HAP-1 (cell line): ENCODE measurements at places on chromosomes 1 and 21.

DNA sequence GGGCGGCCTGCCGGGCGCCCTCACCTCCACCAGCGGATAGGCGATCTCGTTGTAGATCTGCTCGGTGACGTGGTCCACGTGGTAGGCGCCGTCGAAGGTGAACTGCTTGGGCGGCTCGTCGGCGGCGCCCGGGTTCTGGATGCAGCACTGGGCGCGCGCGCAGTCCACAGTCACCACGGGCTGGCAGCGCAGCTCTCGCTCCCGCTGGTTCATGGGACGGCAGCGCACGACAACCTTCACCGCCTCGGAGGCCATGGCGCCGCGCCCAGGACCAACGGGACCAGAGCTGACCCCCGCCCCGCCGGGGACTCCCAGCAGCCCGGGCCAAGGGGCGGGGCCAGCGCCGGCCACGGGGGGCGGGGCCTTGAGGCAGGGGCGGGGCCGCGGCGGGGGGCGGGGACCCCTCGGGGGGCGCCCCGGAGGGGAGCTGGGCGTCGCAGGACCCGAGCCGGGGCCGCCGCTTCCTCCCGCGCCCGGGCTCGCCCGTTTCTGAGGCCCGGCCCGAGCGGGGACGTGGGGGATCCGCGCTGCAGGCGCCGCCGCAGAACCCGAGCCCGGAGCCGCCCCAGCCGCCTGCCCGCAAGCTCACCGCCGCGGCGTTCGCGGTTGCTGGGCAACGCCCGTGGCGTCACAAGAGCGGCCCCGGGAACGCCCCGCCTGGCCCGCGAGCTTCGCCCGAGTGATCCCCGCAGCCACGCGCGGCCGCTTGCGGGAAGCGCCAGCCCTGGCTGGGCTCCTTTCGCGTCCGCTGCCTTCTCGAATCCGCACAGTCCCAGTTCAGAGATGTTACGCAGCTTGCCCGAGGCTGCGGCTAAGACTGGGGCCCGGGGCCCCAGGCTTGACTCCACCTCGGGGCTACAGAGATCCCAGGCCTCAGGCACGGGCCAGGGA, at the start of gene KIF17:
TSS of gene KIF17 (minus strand) at position 556 of the 891 bp plus-strand sequence. CDS start at position 255, 301 bp downstream.
- DNase-seq = peak; percentile 83

DNA sequence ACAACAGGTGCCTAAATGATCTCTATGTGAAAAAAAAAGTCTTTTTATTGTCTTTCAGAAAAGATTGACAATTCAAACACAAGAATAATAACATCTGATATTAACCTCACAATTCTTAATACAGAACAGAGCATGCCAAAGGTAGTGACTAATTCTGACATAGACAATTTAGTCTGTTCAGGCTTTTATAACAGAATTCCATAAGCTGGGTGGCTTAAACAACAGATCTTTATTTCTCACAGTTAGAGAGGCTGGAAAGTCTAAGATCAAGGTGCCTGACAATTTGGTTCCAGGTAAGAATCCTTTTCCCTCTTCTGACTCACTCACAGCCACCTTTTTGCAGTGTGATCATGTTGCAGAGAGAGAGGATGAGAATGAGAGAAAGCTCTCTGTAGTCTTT, 27.0 kb downstream of the DPYD start:
- no peak for DNase-seq

GRCh38 chr1:177248258-177248657, 77.5 kb downstream of the BRINP2 start:
- no peak for DNase-seq

DNA sequence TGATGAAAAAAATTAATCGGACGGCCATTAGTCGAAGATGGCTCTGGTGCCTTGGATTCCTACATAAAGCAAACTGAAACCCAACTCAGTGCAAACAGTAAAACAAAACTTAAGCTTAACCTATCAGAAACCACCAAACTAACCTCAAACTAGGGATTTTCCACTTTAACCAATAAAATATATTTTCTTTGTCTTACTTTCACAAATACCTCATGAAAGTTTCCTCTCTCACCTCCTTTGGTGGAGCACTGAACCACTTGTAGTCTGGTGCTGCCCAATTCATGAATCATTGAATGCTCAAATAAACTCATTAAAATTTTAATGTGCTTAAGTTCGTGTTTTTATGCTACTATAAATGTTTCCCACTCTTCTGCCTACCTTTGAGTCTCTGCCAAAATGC, 7.0 kb downstream of the ADORA3 start:
- DNase-seq = no peak

- DNase-seq = no peak
Measured at GRCh38 chr1:175317779-175318178, 125.2 kb upstream of the KIAA0040 start.

- DNase-seq = no peak
Measured at GRCh38 chr1:78373676-78374075, 117.1 kb upstream of the PTGFR start.

DNA sequence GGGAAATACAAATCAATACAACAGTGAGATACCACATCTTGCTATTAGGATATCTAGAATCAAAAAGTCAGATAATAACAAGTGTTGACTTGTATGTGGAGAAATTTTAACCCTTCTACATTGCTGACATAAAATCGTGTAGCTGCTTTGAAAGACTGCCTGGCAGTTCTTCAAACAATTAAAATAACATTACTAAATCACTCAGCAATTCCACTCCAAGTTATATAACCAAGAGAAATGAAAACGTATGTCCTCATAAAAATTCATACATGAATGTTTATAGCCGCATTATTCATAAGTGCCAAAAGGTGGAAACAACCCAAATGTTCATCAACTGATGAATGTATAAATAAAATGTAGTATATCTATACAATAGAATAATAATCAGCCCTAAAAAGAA, 164.6 kb downstream of the RASAL2 start:
- DNase-seq = no peak

DNA sequence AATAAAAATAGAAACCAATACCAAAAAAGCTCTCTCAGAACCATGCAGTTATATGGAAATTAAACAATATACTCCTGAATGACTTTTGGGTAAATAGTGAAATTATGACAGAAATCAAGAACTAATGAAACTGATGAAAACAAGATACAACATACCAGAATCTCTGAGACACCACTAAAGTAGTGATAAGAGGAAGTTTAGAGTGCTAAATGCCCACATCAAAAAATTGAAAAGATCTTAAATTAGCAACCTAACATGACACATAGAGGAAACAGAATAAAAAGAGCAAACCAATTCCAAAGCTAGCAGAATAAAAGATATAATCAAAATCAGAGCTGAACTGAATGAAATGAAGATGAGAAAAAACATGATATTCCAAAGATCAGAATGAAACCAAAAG, 430.9 kb downstream of the LTN1 start:
- DNase-seq = no peak

DNA sequence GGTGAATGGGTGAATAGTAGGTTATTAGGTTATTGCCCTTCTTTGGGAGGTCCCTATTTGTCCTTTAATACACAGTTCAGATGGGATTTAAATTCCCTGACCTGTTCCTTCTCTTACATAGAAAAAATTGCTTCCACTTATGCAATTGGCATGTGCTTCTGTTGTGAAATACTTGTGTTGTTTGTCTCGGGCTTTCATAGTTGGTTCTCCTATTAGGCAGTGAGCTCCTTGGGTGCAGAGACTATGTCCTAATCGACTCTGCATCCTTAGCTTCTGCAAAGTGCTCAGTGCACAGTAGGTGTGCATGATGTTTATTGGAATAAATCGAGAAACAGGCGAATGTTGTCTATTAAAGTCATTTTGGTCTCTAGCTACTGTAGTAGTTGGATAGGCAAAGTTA, 1.3 kb upstream of the PDE4B start:
- DNase-seq = no peak

- no peak for DNase-seq
Measured at GRCh38 chr21:41766883-41767605, at the start of gene RIPK4. TSS of gene RIPK4 (minus strand) at chr21:41767052. CDS start at chr21:41767041, 11 bp downstream.

- no peak for DNase-seq
Measured at GRCh38 chr1:219331424-219331823, 157.7 kb downstream of the LYPLAL1 start.

GRCh38 chr1:38025664-38026063, 13.1 kb downstream of the UTP11 start:
- DNase-seq = no peak

DNA sequence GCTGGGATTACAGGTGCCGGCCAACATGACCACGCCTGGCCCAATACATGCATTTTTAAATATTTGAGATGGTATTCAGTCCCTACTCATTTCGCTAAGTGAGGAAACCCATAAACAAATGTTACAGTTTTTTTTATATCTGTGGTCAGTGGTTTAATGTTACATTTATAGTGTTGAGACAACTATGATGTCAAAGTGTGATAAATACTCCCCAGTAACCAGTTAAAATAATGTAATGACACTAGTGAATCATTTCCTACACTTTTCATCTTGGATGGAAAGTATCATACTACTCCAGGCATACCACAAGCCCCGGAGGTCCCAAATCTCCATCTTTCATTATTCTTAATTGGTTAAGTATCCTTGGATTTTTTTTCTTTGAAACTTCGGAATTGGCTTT, 87.5 kb upstream of the KIF26B start:
- no peak for DNase-seq

DNA sequence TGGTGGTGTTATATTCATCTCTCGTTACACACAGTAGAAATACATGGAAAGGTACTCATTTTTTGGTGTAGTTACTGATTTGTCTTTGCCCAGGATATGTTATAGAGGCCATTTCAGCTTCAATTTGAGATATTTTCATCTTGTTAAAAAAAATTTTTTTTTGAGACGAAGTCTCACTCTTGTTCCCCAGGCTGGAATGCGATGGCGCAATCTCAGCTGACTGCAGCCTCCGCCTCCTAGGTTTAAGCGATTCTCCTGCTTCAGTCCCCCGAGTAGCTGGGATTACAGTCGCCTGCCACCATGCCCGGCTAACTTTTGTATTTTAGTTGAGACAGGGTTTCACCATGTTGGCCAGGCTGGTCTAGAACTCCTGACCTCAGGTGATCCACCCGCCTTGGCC, 19.0 kb downstream of the MORC3 start:
- DNase-seq = no peak

DNA sequence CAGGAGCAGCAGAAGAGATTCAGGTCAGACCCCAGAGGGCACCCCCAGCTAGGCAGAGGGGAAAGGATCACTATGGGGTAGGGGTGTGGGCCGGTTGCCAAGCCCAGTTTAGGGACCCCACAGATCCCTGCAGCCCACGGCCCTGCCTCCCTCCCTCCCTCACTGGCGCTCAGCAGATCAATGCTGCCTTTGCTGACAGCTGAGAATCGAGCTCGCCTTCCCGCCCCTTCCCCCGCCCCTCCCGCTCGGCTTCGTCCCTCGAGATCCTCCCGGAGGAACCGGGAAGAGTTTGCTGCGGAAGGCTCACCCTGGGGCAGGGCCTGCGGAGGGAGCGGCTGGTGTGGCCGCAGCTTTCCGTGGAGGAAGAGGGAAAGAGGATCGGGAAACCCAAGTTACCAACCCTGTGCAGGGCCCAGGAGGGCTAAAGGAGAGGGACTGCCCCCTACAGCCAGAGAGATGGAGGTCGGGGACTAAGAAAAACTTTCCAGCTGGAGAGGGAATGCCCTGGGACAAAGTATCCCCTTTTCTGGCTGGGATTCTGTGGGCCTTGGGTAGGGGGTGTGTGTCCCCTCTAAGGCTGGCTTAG, 1.1 kb upstream of the KCNQ4 start:
- peak; percentile 79 for DNase-seq

DNA sequence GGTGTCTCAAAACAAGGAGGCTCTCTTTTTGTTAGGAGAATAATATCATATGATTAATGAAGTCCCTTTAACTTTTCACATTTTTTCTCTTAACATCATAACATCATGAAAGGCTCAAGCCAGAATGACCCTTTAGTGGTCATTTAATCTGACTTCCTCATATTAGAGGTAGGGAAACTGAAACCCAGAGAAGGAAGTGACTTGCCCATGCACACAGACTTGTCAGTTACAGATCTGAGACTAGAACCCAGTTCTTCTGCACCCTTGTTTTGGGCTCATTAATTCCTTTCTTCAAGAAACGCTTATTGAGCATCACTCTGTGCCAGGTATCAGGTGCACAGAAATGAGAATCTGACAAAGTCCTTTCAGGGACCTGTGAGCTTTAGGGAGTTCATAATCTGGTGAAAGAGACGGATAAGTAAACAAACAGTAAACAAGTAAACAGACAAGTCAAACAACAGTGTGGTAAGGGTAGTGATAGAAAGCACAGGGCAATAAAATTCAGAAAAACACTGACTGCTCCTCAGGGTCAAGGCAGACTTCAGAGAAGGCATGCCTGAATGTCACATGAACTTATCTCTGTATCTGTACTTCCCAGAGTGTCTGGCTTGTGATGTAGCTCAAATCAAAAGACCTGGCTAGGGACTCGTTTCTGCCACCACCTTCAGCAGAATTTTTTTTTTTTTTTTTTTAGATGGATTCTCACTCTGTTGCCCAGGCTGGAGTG, 38.3 kb upstream of the OSBPL9 start:
- DNase-seq = no peak

DNA sequence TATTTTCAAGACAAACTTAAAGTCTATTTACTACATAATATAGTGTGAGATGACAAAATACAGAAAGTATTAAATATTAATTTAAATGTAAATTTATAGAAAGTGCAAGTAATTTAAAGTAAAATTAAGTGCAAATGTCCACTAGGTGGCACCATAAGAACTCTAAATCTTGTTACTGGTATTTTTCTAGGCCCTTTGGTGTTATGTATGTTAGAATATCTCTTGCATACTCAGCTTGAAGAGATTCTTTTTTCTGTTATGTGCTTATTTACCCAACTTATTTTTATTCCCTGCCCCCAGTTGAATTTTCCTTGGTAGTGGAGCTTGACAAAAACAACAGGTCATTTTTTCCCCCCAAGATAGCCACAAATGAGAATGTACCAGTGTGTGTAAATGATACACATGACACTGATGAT, 71.5 kb downstream of the RPS6KC1 start:
- no peak for DNase-seq

GRCh38 chr1:48761411-48761810, 15.3 kb downstream of the BEND5 start:
- no peak for DNase-seq

GRCh38 chr1:180392427-180393145, 109.8 kb downstream of the ACBD6 start:
- no peak for DNase-seq

DNA sequence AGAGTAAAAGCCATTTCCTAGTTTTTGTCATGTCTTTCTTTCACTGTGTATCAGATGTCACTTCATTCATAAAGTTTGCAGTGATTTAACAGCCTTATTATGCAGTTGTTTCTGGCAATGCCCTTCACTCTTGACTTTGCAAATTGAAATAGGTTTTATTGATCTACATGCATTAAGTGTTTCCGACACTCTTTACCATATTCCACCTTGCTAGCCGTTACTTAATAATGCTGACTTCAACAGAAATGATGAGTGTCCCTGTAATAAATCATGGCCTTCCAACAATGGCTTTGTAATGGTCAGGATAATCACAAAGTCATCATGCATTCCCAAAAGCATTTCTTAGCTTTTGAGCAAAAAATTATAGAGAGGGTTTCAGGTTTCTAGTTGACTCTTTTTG, 236.8 kb upstream of the FMN2 start:
- no peak for DNase-seq

DNA sequence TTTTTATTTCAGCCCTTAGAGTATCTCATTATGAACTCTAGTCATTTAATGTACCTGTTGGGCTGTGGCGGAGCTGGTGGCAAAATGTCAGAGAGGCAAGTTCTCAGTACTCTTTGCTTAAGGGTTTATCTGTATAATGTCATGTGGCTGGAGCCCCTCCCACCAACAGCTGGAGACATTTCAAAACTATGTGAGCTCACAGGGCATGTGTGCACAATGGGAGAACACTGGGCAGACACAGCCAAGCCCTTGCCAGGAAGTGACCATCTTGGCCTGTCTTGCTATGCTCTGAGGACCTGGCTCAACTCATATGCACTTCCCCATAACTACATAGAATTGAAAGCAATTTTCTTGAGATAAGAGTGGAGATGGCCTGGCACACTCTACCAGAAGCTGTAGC, 296.4 kb downstream of the PTPRU start:
- DNase-seq = no peak

GRCh38 chr21:19340954-19341353, 937.4 kb upstream of the TMPRSS15 start:
- DNase-seq = no peak
